ENCODE measurements at places on chromosomes 5 and 9.
A peak's percentile ranks its signal among the peaks of the same experiment; 100 is the strongest.

DNA sequence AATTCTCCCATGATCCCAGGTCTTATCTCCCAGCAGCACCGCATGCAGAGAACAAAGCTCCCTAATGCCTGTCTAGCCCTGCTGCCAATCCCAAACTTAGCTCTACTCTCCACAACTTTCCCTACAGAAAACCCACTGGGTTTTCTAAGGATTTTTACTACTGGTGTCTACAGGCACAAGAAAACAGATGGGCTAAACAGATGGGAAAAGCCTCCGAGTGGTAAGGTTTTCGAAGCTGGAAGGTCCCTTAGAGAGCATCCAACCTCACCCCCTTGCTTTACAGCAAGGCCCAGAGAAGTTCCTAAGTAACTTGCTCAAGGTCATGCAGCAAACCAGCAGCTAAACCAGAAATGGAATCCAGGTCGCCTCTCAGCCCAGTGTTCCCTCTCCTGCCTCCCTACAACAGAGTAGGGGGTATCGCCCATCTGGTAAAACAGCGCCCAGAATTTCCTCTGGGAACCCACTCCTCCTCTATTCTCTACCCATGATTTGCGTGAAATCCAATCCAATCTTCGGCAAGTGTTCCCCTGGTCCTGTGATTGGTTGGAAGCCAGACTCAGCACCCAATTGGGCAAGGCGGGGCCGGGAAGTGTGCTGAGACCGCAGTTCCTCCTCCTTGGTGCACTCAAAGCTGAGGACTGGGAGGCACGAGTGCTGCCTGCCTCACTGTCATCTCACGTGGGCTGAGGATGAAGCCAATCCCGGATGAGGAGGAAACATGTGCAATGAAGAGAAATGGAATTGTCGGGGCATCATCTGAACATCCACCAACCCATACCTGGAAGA, 20.8 kb downstream of the CPLX2 start:
- peak; percentile 83 for DNase-seq

- no peak for DNase-seq
Measured at GRCh38 chr5:66994790-66995189, 201.8 kb downstream of the CD180 start.

DNA sequence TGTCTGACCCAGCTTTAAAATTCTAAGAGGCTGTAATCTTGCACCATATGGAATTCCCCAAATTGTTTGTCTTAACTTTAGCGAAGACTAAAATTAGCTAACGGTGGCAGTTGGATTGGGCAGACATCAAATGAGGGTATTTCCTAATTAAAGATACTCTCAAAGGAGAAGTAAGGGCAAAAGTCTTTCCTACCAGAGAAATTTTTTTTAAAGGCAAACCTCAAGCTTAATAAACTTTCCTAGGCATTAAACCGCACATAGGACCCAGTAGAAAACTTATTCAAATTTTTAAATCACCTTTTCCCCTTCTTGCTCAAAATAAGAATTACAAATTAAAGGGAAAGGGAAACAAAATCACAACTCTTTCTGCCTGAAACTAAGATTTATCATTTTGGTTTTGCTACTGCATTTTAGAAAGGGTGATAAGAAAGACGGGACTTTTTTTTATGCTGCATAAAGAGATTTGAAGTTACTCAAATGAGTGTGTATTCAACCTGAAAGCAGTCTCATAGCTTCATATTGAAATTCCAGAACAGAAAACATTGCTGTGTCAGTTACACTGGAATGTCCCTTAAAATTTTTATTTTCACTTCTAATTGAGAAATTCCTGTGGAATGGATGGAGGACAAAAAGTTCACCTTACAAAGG, 189.1 kb upstream of the PTGER4 start:
- DNase-seq: no peak

DNA sequence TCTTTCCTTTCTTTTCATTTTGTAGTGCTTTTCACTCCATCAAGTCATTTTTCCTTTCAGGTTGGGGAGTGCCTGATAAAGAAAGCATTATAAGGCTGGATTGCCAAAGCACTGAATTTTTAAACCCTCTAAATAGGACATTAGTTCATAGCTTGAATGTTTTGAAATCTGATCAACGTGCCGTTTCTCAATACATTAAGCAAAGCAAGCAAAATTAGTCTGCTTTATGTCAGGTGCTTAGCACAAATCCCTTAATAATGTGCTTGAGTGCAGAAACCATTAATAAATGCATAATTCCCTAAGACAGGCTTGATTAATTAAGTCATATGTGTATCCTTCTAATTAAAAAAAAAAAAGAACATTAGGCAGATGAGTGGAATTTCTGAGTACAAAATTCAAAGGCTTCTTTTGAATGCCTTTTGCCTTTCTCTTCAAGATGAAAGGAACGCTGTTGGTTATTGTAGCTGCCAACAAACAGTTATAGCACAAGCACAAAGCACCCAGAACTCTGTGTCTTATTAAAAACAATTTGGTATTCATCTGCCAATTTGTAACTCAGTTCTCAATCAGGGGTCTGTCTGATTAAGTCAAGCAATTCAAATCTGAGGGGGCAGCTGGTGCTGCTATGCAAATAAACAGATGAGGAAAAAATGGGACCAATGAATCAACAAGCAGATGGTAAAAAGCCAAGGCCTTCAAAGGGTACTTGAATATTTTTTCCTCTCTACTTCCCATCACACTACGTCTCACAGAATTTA, 233.7 kb downstream of the TLE1 start:
- DNase-seq: no peak

- no peak for DNase-seq
Measured at GRCh38 chr5:124859556-124860290, 113.3 kb upstream of the ZNF608 start.

GRCh38 chr5:158236511-158237335, 377.8 kb upstream of the CLINT1 start:
- DNase-seq: no peak
